ENCODE measurements at places on chromosomes 3 and 15.

DNA sequence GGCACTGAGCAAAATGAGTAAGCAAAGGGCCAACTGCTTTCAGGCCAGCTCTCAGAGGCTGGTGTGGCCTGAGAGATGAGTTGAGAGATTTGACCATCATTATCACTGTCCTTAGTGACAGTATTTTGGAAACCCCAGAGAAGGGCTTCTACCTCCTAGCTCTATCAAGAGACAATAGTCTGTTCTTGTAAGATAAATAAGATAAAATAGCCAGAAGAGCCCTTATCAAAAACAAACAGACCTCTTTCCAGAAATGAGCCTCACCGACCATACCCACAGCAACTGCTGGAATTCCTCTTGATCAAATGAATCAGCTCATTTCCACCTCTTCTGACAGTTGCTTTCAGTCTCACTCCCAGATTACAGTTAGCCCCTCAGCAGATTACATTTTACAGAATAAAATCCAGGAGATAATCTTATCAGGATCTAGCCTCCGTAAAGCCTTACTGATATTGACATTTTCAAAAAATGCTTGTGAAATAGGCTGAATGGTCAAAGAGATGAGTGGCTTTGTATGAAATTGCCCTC lies 4.5 kb downstream of the HDC start:
- no peak for DNase-seq

- no peak for DNase-seq
Observed at GRCh38 chr3:182138393-182138792, 426.7 kb downstream of the SOX2 start.

GRCh38 chr3:88132894-88133293 lies 16.9 kb upstream of the C3orf38 start:
- no peak for DNase-seq

GRCh38 chr3:126245811-126246727 lies 65.7 kb upstream of the ALDH1L1 start:
- DNase-seq, result no peak

- DNase-seq, result no peak
Observed at GRCh38 chr3:33007776-33008175, 56.3 kb downstream of the CCR4 start.
